Activated T-cell treated with anti-CD3 and anti-CD28 coated beads for 4 hours (primary cell): ENCODE measurements at places on chromosomes 16 and 17.

- DNase-seq, result no peak
These were observed 163.8 kb upstream of the GSE1 start for GRCh38 chr16:85449191-85449884.

- no peak for DNase-seq
These were observed 1494.7 kb upstream of the CDH8 start for GRCh38 chr16:63530974-63531373.

DNA sequence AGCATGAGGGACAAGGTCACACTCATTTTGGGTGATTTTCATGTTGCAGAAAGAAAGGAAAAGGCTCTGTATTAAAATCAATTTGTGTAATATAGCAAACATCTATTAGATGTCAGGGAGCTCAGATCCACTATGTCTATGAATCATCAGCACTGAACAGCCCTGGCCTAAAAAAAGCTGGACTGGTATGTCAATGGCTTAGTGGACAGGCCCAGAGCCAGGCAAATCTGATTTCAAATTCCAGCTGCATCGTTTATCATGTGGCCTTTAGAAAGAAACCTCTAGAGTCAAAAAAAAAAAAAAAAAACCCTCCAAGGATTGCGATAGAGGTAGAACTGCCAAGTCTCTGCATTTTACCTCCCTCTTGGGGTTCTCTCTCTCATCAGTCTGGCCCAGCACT is 5.4 kb downstream of the GAS7 start:
- DNase-seq, result no peak

- DNase-seq, result no peak
These were observed 3.4 kb upstream of the LPCAT2 start for GRCh38 chr16:55505333-55506015.

- DNase-seq, result peak; percentile 53
These were observed 18.6 kb downstream of the C1QTNF1 start for GRCh38 chr17:79042421-79043190.

GRCh38 chr17:52227926-52228325 is 69.4 kb upstream of the CA10 start:
- DNase-seq, result no peak

GRCh38 chr17:47830396-47831002 is 842 bp downstream of the MRPL10 start:
- DNase-seq, result no peak

DNA sequence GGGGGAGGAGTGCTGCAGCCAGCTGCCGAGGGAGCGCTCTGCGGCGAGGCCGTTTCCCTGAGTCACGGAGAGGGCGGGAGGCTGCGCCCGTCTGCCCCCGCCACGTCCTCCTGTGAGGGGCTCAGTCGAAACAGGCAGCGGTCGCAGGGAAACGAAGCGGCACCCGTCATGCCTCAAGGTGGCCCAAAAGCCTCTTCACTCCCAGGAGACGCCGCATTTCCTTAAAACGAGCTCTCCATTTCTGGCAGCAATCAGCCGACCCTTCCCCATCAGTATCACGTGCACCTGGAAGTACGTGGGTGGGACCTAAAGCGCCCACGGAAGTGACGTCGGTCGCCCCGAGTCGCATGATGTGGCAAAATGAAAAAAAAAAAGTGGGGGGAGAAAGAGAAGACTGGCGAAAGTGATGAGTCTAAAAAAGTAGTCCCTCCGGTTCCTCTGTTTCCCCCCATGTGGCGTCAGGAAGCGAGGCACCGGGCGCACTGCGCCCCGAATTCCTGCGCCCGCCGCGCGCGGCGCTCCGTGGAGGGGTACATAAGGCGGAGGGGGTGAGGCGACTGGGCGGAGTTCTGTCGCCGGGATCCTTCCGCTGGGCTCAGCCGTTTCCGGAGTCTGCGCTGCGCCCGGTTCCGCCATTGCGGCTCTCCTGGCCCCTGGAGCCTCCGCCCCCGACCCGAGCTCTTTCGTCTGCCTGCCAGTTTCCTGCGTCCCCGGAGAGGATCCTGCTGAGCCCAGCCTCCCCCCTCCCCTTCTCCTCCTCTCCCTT is at the start of gene CLTC:
TSS of gene CLTC (plus strand) at position 598 of the 766 bp plus-strand sequence. CDS start 237 bp downstream, outside the sequence.
- DNase-seq, result peak; percentile 87

GRCh38 chr17:79822583-79823124 is 16.6 kb downstream of the CBX4 start:
- DNase-seq, result no peak

DNA sequence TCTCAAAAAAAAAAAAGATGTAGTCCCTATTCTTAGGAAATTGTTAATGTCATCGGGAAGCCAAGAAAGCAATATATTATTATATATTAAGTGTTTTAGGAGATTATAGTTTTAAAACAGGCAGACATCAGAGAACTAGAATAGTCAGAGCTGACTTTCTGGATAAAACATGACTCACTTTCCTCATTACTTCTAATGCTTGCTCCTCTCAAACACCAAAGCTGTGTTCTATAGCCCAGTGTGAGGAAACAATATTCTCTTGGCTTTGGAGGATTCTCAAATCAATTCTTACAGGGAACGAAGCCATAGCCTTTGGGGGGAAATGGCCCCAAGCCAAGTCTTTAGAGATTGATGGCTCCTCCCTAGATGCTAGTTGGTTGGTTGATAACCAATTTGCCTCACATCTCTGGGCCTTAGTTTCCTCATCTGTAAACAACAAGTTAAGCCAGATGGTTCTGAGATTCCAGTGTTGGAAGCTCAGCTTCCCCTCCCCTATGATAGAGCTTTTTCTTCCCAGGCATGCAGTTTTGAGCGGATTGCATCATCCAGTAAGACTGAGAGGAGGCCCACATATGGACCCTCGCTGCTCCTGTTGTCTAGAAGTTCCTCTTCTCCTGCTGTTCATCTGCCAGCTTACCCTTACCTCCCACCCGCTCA is 12.4 kb downstream of the NMT1 start:
- no peak for DNase-seq

- DNase-seq, result no peak
These were observed 100.5 kb downstream of the FTO start for GRCh38 chr16:53804467-53804866.

GRCh38 chr16:283033-283805 is at the start of gene PDIA2:
PDIA2 (plus strand) TSS chr16:283164; CDS start chr16:283170, 6 bp downstream.
- DNase-seq, result no peak

DNA sequence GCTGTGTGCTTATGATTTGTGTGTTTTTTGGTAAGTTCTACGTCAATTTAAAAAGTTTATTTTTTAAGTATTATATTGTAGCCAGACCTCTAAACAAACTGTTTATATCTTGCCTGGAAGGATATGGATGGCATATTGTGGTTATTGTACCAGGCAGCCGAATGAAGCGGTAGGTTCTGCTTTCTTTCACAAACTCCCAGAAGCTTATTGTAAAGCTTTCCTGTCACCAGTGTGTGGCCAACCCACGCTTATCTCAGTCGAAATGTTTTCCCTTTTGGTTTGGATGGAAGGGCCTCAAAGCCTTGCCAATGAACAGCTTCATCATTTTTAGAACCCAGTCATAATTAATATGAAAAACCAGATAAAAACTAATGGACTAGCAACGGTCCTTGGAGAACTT is 53.1 kb downstream of the CYB5B start:
- no peak for DNase-seq

DNA sequence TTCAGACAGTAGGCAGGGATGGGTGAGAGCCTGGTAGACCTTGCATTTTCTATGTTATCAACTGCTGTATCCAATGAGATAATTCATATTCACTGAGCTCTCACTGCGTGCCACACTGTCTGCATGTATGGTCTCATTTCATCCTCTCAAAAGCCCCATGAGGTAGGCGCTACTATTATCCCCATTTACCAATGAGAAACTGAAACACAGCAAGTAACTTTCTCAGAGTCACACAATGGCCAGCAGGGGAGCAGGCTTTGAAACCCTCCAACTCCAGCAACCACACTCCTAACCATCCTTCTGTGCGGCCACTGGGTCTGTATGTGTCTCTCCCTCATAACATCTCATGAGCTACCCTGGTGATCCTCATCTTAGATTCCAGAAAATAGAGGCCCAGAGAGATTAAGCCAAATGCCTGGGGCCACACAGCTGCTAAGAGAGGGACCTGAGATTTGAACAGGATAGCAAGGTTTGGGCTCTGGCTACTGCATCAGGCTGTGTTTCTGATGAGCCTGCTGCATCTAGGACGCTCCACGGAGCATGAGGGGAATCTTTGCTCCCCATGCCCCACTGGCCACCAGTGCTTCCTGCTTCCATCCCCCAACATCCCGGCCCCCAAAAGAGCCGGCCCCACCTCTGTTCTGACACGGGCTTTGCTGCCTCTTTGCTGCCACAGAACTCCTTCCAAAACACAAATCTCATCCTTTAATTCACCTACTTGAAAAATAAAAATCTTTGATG is 3.2 kb downstream of the CCR7 start:
- no peak for DNase-seq

DNA sequence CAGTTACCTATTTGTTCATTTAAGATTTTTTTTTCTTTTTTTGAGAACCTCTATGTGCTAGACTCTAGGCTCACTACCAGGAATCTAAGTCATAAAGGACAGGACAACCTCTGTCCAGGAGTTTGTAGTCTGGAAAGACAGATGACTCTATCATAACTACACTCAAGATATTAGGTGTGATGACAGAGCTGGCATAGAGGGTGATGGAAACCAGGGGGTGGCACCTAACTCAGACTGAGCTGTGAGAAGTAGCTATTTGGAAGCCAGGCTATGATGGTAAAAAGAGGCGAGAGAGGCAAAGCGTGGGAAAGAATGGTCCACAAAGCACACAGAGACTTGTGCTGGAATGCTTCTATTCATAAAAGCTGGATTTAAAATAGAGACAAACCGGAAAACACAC is 372.3 kb downstream of the SEC14L1 start:
- no peak for DNase-seq

GRCh38 chr17:77867308-77867781 is 91.2 kb upstream of the TNRC6C start:
- DNase-seq, result no peak

DNA sequence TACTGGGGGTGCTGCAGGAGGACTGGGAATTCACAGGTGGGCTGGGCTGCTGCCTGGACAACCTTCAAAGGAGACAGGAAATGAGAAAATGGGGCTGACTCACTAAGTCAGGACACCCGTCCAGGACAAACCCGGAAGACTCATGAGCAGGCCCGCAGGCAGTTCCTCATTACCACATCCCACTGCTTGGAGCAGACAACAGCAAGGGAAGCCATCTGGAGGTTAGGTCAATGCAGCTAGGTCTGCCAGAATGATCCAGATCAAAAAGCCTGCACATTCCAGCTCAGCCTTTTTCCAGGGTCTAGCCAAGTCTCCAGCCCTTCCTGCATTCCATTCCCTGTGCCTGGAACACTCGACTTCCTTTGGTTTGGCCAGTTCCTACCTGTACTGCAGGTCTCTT is 536.5 kb upstream of the CDH11 start:
- DNase-seq, result no peak

GRCh38 chr16:21260870-21261791 is 17.0 kb downstream of the CRYM start:
- DNase-seq, result no peak

DNA sequence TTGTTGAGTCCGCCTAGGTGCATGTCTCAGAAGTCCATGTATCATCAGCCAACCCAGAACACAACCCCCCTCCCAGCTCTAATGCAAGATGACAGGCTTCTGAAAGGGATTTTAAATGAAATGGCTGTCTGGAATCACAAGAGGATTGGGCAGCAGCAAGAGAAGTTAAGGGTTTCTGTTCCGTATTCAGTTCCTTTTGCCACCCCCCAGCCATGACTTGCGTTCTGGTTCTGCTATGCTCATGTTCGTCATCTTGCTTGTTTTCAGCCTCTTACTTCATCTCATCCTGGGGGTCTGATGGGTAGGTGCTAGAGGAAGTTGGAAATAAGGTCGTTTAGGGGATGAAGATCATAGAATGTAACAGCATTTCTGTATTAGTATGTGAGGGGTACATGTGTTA is 12.0 kb downstream of the MINK1 start:
- no peak for DNase-seq

DNA sequence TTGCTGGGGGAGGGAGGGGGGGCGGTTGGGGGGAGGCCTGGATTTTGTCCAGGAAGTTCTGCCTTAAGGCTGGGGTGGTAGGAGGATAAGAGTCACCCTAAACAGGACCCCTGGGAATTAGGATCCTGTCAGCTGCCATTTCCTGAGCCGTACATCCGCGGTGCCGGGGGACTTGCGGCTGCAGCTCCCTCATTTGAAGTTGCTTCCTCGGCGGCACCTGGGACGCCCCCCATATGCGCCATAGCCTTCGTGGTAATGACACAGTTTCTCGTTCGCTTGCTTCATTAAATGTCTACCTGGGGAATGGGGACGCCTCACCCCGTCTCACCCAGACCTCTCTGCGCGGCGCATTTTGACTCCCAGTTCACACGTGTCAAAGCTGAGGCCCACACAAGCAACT is 55.1 kb upstream of the PABPN1L start:
- DNase-seq, result no peak

DNA sequence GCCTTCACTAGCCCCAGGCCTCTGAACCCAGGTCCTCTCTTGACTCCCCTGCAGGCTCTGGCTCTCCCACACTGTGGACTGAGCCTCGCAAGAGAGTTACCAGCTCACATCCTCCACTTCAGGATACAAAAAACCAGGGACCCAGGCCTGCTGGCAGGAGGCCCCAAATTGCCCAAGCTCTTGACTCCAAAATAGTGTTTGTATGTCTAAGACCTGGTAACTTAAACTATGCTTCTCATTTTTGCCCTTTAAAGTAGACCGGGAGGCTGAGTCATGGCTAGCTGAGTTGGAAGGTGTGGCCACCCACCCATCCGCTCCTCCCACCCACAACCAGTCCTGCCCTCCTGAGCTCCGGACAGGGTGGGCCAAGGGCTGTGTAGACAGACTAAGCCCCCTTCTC is 250.0 kb downstream of the SOX9 start:
- no peak for DNase-seq

GRCh38 chr17:63550817-63551639 is 751 bp downstream of the DCAF7 start:
- peak; percentile 7 for DNase-seq

DNA sequence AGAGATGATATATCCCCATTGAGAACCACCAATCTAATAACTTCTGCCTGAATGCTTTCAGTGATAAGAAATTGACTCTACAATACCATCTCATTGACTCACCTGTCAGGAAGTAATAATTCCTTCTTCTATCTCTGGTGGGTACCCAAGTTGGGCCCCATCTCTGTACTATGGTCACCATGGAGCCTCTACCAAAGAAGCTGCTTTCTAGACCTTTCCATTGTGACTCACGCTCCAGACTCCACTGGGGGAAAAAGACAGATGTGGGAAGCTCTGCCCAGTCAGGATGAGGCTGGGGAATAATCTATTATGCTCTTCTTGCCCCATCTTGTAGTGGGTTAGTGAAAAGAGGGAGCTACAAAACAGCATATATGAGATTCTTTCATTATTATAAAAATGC is 100.4 kb downstream of the COPRS start:
- DNase-seq, result no peak

GRCh38 chr16:78619811-78620210 is 520.4 kb downstream of the WWOX start:
- no peak for DNase-seq

GRCh38 chr17:33802349-33803198 is 452.5 kb upstream of the CCL2 start:
- no peak for DNase-seq

DNA sequence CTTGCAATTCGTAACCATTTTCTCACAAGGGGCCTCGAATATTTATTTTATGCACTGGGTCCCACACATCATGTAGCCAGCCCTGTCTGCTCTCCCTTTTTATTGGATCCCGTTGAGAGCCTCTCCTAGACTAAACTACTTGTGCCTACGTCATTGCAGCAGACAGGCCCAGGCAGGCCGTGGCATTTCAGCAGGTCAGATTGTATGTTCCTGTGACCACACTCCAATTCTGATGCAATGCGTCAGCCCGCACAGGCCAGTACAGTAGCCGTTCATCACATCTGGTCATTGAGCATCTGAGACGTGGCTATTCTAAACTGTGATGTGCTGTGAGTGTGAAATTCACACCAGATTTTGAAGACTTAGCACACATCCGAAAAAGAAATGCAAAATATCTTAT is 42.2 kb downstream of the ABAT start:
- no peak for DNase-seq
